ENCODE measurements at places on chromosomes 1 and 21.

- no peak for DNase-seq
These were observed 136.1 kb downstream of the TGFB2 start for GRCh38 chr1:218481116-218481775.

GRCh38 chr1:186304982-186305949 is 69.8 kb downstream of the TPR start:
- DNase-seq: no peak

DNA sequence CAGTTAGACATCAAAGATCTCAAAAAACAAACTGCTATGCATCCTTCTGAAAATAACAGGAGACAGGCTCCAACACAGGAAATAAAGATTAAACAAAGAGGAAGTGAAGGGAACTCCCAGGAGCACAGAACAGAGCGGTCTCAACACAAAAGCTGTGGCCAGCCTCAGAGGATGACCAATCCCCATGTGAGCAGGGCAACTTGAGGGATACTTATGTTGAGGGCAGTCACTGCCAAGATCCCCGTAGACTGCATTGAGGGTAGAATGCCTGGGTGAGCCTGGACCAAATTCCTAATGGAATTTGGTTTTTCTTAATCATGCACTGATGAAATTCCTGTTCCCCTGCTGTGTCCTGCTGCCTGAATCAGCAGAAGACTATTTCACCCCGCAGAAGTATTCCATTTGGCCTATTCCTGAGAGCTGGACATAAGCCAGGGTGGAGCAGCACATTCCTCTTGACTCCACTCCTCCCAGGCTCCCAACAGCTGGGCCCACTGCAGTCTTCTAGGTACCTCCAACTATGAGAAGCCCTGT is 49.0 kb downstream of the JAK1 start:
- no peak for DNase-seq

- DNase-seq: no peak
These were observed 848 bp downstream of the CTTNBP2NL start for GRCh38 chr1:112396653-112397471.

DNA sequence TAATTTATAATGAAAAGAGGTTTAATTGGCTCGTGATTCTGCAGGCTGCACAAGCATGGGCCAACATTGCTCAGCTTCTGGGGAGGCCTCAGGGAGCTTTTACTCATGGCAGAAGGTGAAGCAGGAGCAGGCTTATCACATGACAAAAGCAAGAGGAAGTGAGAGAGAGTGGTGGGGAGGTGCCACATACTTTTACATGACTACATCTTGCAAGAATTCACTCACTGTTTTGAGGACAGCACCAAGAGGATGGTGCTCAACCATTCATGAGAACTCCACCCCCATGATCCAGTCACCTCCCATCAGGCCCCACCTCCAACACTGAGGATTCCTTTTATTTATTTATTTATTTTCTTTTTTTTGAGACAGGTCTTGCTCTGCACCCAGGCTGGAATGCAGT is 5.5 kb upstream of the PLEKHM2 start:
- no peak for DNase-seq

- no peak for DNase-seq
These were observed 49.1 kb downstream of the LRRC71 start for GRCh38 chr1:156969496-156969895.
